Stimulated activated CD4-positive, alpha-beta T cell treated with anti-CD3 and anti-CD28 coated beads, Interleukin-15, amount 100 ng/mL, for 24 hours (primary cell): ENCODE measurements at places on chromosomes 1 and 21.

DNA sequence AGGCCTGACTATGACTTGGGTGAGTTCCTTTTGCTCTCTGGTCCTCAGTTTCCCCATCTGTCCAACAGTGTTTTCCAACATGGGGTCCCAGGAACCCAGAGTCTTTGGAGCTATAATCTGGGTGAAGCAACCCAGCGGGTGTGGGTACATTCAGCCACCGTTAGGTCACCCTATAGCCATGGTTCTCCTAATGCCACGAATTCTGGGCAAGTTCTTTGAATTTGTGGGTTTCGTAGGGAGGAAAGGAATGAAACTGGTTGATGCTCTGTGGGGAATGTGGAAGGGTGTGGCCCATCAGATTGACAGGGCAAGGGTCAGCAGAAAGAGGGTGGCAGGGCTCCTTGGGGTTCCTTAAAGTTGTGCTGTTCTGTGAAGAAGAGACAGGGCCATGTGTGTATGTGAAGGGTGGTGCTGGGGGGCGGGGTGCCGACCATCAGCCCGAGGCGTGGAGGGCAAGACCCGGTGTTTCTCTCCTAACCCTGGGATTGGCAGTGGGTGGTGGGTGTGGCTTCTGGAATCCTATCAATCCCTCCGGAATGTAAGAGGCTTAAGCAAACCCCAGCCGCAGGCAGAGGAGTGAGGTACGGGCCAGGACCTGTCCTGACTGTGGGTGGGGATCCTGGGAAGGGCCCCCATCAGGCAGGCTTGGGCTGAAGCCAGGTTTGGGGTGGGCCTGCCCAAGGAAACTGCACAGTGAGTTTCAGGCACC, 35.5 kb upstream of the ZNF362 start:
- no peak for DNase-seq

DNA sequence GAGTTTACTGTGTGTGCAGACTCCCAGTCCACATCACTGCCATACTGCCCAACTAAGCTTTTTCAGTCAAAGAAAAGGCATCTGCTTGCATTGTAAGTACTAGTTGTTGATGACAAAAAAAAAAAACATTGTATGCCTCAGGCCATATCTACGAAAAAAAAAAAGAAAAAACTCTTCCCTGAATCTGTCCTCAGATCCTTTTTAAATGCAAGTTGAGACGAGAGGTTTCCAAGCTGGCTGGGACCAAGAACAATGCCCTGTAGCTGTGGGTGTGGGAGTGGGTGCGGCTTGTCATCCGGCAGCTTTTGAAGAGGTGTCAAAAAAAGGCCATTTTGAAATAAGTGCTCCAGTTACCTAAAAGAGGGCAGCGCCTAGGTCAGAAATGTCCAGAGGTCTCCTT, 29.2 kb upstream of the HHAT start:
- no peak for DNase-seq

GRCh38 chr1:958823-959730, at the start of gene NOC2L:
Gene NOC2L, minus strand, starts transcription at chr1:959256. Its CDS starts 16 bp downstream, at chr1:959240.
- DNase-seq: peak; percentile 96

GRCh38 chr1:105485207-105485606, 1571.3 kb upstream of the PRMT6 start:
- DNase-seq: no peak

GRCh38 chr21:42112857-42113256, 41.7 kb downstream of the UMODL1 start:
- no peak for DNase-seq

GRCh38 chr1:156675210-156676113, 1.7 kb downstream of the NES start:
- no peak for DNase-seq

GRCh38 chr1:65174585-65174984, 26.6 kb downstream of the AK4 start:
- DNase-seq: no peak

DNA sequence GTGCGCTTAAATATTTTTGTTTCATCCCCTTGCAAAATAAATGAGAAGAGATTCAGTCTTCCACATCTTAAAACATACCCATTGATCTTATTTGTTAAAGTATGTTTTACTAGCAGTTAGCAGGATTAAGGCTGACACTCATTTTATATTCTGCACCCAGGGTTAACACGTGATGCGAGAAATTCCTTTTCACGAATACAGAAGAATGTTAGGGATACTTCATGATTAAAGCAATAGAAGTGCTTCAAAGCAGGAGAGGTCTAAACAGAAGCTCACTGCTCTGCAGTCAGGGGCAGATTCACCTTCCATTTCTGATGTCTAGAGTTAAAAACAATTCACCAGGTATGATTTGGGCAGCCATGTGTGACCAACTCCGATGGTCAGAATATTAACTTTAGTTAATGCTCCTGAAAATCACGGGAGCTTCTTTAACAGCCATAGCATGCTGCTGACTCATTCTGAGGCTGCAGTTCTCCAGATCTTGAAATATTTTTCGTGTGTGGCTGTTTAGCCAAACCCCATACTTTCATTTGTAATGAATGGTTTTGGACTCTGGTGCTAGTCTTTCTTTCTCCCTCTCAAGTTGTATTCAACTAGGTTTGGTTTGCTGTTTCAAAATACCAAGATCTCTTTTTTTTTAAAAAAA, 19.7 kb downstream of the BCAR3 start:
- DNase-seq: no peak

- no peak for DNase-seq
Observed at GRCh38 chr1:71695821-71696220, 586.5 kb downstream of the NEGR1 start.

- DNase-seq: no peak
Observed at GRCh38 chr1:67689267-67690017, 4.4 kb downstream of the GADD45A start.

DNA sequence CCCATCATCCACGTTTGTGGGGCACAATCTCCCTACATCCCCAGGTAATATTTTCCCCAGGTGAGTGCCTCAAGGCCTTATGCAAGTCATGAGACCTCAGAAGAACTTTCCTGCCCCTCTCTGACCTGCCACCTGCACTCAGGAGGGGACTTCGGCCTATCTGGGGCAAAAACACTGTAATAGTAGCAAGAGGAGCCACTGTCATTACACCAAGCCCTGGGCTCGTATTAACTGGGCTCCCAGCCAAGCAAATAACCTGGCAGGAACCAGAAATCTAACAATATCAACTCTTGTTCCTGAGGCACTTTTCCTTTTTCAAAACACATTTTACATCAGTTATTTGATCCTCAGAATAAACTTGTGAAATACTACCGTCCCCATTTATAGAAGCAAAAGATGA, 30.9 kb downstream of the LAMB3 start:
- DNase-seq: no peak

DNA sequence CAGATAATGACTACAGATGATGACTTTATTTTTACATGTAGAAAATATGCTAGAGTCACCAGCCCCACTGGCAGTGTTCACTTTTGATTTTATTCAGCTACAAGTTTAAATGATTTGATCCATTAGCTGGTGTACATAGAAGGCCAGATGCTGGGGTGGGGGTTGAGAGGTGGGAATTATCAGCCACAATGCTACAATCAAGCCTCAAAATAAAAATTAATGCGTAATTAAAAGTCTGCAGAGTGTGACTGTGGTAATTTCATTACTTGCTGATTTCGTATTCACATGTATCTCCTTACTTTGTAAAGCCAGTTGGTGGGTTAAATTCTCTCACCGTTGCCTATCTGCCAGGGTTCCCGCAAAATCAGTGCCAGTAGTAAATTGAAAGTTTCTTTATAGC, 109.3 kb downstream of the GALNT2 start:
- no peak for DNase-seq

- no peak for DNase-seq
Observed at GRCh38 chr1:20558191-20558590, 5.8 kb downstream of the FAM43B start.

- DNase-seq: no peak
Observed at GRCh38 chr1:72954943-72955342, 672.6 kb upstream of the NEGR1 start.
